T-helper 17 cell (primary cell): ENCODE measurements at places on chromosomes 3 and 15.

GRCh38 chr3:170953736-170954135, 45.3 kb upstream of the EIF5A2 start:
- DNase-seq, result no peak

- DNase-seq, result no peak
Measured at GRCh38 chr15:33201491-33202231, 7.1 kb upstream of the FMN1 start.

GRCh38 chr15:81106560-81106959, 27.5 kb upstream of the CFAP161 start:
- no peak for DNase-seq

DNA sequence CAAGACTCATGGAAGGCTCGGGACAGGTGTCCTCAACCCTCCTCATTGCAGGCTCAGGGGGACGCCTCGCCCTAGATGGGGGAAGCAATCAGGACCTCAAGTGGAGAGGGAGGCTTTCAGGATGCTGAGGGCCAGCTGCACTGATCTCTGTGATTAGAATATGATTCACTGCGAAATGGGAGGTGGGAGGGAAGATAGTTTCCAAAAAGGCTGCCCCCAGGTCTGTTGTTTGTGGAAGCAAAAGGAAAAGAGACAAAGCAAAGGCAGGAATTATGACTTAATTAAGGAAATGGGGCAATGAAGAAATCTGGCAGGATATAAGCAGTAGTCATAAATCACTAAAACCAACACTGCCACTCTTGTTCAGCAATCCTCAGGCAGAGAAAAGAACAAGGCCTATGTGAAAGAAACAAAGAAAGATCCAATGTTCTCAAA, 85.6 kb upstream of the ABHD17C start:
- DNase-seq, result no peak

DNA sequence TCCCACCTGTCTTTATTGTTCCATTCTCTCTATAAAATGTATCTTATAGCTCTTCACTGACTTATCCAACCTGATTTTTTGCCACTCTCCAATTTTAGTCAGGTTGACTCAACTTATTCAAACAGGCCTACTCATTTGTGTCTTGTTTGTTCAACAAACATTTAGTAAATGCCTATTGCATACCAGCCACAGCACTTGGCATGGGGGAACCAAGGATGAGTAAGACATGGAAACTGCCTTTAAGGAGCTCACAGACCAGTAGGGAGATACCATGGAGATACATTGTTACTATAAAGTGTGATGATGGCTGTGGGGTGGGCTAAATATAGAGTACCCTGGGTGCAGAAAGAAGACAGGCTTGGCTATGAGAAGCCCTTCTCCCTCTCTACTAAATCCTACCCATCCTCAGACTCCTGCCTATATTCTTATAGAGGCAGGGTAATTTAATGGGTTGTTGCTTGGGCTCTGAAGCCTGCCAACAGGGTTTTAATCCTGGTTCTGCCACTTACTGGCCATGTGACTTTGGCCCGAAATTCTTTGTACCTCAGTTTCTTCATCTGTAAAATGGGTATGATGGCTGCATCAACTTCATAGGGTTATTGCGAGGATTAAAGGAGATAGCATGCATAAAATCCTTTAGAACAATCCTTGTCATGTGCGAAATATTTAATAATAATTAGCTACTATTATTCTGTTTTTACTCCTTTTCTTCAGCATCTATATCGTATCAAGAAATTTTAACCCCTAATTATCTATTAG, 348.5 kb upstream of the UMPS start:
- no peak for DNase-seq

DNA sequence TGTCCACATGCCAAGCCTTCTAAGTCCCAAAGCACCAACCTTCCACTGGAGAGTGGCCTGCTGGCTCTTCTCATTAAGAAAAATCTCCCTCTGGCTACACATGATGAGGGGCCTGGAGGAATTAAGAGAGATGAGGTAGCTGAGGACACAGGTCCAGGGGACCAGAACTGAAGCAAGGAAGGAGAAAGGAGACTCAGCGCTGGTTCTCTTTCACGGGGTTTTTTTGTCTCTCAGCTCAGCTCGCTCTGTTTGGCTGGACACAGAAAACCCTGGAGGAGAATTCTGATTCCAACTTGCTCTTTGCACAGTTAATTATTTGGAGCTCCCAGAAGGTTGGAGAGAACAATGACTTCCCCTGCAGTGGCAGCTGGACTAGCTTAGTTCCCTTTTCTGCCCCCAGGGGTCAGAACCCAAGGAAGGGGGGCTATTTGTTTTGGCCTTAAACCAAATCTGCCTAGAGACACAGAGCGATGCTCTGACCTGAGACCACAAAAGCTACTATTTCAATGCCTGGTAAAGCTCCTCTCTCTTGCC, 507.6 kb downstream of the FHIT start:
- no peak for DNase-seq

DNA sequence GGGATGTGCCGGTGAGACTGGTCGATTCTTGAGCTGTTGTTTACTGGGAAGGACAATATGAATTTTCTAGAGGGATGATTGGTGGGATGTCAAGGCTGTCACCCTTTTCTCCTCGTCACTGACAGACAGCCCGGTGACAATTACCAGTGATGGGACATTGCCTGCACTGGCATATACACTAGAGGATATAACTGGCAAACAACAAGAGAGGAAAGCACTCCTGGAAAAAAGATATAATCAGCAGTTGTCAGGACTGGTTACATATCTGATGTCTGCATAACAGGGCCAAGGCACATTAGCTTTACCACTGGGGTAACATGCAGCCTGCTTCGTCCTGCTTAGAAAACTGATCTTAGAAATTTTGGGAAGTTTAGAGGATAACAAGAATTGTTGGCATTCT, 131.1 kb downstream of the ROBO2 start:
- no peak for DNase-seq

- no peak for DNase-seq
Measured at GRCh38 chr3:124298301-124298700, 306.4 kb upstream of the ROPN1 start.

- no peak for DNase-seq
Measured at GRCh38 chr15:79954661-79955060, 16.3 kb downstream of the BCL2A1 start.

- no peak for DNase-seq
Measured at GRCh38 chr15:64808785-64809453, 16.5 kb downstream of the PIF1 start.

GRCh38 chr3:36525115-36525801, 145.0 kb downstream of the STAC start:
- no peak for DNase-seq

DNA sequence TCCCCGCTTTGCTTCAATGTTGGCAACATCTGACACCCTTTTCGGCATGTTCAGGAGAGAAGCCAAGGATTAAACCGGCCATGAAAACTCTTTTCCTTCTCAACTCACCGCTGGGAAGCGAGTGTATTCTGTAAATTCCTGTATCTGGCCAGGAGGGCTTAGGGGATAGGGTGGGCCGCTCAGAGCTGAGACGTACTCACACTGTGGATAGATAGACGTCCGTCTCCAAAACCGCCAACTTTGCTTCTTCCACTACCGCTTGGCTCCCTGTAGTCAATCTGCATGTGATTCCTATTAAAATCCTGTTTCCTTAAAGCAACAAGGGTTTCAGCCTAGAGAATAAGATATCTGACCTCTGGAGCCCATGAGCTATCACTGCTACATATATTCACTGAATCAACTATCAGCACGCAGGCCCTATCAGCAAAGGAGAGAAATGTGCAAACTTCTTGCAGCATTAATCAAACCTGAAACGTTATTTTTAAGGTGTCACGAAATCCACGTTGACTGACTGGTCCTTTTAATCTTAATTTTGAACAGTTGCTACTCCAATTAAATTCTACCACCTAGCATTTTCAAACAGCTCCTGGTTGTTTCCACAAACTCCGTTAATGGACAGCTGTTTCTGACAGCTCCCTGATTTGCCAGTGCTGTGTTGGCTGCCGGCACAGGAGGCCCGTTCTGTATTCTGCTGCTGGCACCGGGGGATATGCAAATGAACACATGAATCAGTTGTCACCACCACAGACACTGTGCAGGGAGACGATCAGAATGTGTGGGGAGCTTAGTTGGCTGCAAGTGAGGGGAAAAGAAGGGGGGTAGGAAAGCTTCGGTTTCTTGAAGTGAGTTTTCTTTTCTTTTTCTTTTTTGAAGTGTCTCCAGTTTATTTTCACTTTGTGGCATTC, 438.9 kb upstream of the ARRDC4 start:
- no peak for DNase-seq

GRCh38 chr15:79516155-79516554, 84.0 kb downstream of the MINAR1 start:
- no peak for DNase-seq

DNA sequence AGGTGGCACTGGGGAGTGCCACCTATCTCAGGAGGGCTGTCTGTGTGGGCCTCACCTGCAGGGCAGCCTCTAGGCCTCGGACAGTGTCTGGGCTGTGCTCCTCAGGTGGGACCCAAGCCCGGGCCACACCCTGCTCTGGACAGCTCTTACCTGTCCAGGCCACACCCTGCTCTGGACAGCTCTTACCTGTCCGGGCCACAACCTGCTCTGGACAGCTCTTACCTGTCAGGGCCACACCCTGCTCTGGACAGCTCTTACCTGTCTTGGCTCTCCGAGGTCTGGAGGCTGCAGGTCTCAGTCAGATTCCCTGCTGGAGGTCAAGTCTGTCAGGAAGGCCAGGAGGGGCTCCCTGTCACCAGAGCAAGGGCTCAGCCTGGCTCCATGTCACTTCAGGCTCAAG, 80.6 kb downstream of the LINGO1 start:
- no peak for DNase-seq

DNA sequence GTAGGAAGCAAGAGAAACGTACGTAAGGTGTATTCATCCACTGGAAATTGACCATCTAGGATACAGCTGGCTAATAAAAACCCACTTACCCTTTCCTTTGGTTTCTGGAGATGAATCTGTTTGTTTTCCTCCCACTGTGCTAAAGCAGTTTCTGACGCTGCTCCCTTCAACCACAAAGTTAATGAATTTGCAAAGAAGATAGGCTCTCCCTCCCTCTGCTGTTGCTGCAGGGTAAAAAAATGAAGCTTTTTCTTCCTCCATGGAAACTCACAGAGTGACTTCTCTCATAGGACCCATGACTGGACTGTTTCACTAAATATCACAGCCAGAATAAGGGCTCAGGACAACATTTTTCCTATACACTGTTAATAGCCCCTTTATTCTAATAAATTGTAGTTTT, 172.1 kb upstream of the LRRN1 start:
- DNase-seq, result no peak
